ENCODE measurements at places on chromosomes 3 and 15.

- DNase-seq = no peak
Measured at GRCh38 chr3:71006810-71007785, 576.4 kb downstream of the FOXP1 start.

DNA sequence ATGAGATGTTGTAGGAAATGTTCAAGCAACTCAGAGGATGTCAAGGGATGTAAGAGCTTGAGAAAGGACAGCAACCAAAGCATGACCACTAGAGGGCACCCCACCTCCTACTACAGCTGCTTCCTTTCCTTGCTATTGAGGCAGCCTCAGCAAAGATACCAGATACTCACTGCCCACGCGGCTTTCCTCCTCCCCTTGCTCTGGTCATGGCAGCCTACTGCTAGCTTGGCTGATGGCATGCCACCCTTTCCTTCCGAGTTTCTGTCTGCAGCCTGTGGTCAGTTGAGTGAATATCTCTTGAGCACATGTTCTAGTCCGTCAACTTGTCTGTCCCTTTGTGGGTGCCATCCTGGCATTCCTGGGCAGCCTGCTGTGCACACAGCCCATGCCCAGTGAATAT lies 4.4 kb upstream of the CXCR6 start:
- peak; percentile 90 for DNase-seq

- no peak for DNase-seq
Measured at GRCh38 chr3:31488475-31489017, 44.2 kb upstream of the STT3B start.

DNA sequence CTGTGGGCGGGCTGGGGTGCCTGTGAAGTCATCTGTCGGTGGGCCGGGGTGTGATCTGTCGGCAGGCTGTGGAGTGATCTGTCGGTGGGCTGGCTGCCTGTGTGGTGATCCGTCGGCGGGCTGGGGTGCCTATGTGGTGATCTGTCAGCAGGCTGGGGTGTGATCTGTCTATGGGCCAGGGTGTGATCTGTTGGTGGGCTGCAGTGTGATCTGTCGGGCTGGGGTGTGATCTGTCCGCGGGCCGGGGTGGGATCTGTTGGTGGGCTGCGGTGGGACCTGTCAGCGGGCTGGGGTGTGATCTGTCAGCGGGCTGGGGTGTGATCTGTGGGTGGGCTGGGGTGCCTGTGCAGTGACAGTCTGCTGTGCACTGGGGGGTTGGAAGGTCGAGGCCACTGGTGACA lies 204.5 kb downstream of the XXYLT1 start:
- DNase-seq = no peak

DNA sequence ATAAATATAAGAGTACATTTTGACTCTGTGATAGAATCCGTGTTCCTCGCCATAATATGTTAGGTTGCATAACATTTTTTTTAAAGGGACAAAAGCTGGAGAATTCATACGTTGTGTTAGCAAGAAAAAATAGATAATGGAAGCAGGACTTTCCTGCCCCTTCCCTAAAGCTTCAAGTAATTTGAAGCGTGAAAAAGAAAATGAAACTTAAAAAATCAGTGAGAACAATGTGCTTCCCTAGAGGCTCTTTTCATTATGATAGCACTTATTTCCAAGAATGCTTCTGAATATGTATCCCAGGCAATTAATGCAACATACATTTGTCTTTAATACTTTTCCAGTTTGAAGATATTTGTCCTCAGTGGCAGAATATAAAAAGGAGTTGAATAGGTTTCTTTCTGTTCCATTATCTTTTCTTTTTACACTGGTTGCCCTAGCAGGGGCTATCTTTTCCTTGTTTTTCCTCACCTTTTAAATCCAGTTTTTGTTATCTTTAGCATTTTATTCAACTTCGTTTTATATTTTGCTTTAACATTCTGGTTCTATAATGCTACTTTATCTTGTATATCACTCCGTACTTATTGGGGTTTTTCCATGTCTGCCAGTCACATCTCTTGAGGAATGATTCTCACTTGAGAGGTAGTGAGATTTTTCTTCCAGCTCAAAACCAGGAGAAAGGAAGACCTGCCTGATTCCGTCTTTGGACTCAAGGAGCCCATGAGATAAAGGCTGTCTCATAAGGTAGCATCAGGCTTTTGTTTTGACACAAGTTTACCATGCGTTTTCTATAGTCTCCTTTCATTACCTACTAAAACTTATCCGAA lies 113.8 kb downstream of the MBNL1 start:
- no peak for DNase-seq

- DNase-seq = no peak
Measured at GRCh38 chr3:188890572-188891270, 281.1 kb upstream of the TPRG1 start.

DNA sequence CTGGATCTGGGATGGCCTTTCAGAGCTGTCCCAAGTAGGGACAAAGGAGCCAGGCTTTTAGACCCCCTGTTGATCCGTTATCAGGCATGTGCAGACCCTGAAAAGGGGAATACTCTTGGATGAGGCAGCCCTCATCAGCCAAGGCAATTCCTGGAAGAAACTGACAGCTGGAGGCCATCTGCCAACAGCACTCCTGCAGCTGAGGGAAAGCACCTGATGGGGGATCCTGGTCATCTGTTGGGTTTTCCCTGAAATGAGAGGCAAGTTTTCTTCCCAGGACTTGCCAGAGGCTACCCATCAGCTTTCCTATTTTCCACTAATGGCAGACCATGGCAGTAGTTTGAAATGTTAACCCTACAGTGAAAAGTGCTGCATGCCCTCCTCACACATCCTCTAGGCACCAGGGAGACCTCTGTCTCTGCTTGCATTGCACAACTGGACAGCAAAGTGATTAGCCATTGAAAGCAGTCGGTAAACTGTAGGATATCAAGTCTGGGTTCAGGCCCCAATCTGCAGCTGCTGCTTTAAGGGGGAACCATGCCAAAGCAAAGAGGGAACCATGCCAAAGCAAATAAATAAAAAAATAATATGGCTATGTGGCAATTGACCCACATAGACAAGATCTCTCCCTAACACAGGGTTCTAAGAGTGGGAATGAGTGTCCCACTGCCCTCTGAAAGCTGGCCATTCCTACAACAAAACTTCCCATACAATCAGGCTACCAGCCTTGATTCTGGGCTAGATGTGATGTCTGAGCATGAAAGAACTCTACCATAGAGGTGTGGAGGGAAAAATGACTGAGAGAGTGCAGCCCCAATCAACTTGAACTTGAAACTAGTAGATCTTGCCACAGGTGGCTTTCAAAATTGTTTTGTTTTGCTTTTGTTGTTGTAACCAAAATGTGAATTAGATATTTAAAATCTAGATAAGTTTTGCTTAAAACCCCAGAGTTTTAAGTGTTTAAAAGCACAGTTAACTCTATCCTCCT lies 232.0 kb upstream of the STT3B start:
- DNase-seq = no peak

DNA sequence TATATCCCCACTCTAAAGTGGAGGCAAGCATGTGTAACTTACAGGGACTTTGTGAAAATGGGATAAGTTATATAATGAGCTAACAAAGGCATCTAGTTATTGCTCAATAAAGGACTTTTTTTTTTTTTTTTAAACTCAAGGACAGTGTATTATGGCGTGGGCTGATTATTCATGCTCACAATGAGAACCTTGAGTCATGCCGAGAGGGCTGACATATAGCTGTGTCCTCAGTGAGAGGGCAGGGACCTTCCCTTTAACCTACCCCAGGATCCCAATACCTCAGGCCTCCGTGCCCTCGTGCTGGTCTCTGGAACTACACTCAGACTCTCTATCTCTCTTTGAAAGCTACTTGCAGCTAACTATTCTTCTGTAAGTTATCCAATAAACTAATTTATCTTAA lies 319.9 kb upstream of the ICE2 start:
- DNase-seq = no peak

- no peak for DNase-seq
Measured at GRCh38 chr15:98039596-98039995, 79.1 kb downstream of the ARRDC4 start.

Measured in head of caudate nucleus (tissue), 42 donors.